Stimulated activated CD8-positive, alpha-beta memory T cell treated with anti-CD3 and anti-CD28 coated beads, Interleukin-7, amount 100 ng/mL, for 1 hour (primary cell): ENCODE measurements at places on chromosomes 12 and 14.

DNA sequence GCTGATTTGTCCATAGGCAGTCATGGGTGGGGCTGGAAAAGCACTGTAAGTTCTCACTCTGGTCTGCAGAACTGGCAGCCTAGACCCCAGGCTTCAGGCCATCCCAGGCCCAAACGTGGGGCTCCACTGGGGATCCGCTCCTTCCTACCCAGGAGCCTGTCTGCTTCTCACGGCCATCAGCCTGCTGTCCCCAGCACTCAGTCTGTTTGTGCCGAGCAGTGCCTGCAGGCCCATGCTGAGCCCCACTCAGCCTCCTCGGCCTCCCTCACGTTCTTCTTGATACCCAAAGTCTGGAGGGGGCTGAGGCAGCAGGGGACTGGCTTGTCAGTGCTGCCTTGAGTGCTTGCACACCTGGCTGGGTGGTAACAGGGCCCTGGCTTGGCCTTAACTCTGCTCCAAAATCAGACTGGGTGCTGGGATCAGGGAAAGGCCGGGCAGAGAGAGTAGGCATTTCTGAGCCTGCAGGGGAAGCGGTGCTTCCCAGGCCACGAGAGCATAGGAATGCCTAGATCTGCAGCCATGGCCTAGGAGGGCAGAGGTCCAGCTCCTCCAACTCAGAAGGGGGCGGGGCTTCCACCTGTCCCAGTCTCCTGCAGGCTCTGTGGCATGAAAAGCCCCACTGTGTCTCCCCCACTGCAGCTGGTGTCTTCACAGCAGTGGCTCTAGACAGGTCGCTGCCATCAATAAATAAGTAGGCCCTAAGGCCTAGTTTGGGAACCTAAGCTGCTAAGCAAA is 772.4 kb upstream of the FBXO33 start:
- DNase-seq = no peak

GRCh38 chr12:14219156-14219555 is 146.3 kb upstream of the ATF7IP start:
- DNase-seq = no peak

DNA sequence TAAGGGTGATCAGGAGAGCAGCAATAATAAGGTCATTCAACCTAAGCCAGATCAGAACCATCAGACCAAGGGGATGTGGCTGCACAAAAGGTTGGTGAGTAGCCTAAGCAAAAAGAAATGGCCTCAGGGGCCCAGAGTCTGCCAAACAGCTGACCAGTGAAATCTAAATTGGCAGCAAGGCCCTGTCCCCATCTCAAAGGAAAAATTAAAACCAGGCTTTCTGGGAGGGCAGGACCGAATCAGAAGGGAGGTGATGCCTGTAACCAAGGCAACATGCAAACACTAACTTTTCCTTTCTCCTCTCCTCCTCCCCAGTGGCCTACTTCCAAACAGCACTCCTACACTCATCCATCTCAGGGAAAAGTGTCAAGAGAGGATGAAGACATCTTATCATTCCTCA is 256.4 kb downstream of the NUAK1 start:
- no peak for DNase-seq

DNA sequence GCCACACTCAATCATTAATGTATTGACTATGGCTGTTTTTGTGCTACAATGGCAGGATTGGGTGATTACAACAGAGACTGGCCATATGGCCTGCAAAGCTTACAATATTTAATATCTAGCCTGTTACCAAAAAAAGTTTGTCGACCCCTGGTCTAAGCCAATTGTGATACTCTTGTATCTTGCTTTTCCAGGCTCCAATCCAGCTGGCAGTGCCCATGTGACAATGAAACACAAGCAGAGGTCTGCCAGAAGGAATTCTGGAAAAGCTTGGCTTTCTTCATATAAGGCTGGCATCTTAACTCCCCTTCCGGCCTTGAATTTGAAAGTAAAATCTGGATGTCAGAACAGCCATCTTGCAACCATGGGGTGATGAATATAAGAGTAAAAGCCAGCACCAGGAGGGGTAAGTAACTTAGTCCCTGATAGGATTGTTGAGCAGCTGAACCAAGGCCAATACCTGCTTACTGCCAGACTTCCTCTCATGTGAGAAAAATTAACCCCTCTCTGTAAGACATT is 458.7 kb downstream of the TMTC2 start:
- no peak for DNase-seq

- DNase-seq = no peak
Measured at GRCh38 chr12:2460051-2460670, 334.6 kb upstream of the FKBP4 start.

GRCh38 chr14:73686901-73687300 is 27.3 kb downstream of the PNMA1 start:
- DNase-seq = no peak

DNA sequence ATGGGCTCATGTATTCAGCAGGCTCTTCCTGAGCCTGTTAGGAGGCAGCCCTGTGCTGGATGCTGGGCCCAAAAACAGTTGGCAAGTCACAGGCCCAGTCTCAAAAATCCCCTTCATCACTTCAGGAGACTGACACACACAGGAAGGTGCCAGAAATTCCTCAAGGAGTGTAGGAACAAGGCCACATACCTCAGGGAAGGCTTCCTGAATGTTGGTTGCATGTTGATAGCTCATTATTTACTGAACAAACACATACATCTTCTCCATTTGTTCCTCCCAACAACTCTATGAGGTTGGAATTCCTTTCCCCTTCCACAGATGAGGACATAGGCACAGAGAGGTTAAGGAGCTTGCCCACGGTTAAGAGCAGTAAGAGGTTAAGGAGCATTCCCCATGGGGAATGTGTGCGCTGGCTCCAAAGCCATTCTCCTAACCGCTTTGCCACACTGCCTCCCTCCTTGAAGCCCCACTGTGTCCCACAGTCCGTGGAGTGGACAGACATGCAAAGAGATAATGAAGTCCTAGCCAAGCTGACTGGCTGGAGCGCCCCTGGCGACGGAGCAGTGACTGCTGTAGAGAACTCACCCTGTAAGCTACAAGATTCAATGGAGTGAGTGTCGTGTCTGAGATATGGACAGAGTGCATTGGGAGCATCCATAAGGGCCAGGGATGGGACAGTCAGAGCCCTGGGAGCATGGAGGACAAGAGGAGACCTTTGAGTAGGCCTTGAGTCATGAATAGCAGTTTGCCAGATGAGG is 3.3 kb downstream of the HHIPL1 start:
- DNase-seq = no peak

DNA sequence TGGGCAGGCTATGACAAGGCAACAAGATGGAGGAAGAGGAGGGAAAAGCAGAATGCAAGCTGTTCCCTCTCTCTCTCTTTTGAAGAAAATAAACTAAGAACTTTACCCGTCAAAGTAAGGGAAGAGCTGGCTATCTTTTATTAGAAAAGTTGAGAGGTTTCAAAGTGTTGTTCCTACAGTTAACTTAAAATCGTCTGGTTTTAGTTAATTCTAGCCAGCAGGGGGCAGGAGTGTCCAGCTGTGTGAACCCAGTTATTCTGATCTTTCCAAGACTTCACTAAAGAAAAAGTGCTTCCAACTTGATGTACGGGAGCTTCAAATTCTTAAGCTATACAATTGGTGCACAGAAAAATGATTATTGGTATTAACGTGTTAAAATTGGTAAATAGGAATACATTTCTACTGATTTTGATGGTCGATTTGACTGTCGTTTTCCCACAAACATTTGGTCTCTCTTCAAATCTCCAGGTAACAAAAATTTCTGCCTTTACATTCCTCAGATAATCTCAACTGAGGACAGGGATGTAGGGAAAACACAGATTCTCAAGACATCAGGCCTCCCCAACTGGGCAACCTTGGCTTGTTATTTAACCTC is 28.4 kb upstream of the MON2 start:
- DNase-seq = peak; percentile 34

GRCh38 chr14:65357113-65357512 is 55.4 kb upstream of the FUT8 start:
- no peak for DNase-seq

- no peak for DNase-seq
Measured at GRCh38 chr12:112741106-112741505, 50.4 kb upstream of the RPH3A start.

DNA sequence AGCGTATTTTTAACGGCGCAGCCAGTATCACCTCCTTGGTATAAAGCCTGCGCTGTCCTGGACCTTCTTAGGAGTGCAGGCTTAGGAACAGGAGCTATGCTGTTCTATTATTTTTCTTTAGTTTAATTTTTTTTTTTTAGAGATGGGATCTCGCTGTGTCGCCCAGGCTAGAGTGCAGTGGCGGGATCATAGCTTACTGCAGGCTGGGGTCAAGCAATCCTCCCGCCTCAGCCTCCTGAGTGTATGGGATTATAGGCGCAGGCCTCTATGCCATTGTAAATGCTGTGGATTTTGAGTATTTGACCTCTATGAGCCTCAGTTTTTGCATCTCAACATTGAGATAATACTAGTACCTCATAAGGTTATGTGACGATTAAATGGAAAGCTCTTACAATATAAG is 4.1 kb downstream of the OR10AD1 start:
- DNase-seq = no peak

DNA sequence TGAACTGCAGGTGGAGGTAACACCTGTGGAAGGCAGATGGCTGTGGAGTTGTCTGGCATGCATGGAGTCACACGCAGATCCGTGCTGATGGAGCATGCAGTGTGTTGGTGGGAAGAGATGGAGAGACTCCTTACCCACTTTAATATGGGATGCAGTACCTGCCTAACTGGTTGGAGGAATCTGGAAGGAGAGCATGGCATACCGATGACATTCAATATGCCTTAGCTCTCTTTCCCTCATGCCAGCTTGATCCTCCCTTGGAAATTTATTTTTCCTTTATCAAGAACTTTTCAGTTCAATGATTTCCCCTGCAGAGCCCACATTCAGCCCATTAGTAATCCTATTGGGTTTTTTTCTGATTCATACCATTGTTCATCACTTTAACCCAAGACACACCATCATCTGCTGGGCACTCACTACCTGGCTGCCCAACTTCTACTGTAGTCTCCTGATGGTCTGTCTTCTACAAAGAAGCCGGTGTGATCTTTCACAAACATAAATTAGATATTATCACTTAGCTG is 25.9 kb upstream of the NR2C1 start:
- DNase-seq = no peak
